Left ventricle myocardium superior (tissue), 1 donor: ENCODE measurements at places on chromosomes 4 and X. TPM values are rescaled to one million over a fixed set of nuclear protein-coding genes. Genes with fewer than 3 reads are reported as not detected.

Gene SLC25A6
- 172 TPM for total RNA-seq

Gene CLCN4
- total RNA-seq, result 30.0 TPM

Gene CSAG1
- total RNA-seq, result not detected

Gene DCLK2
- 27.5 TPM for total RNA-seq

Gene MAGEB3
- not detected for total RNA-seq

Gene UGT2A2
- total RNA-seq, result not detected

Gene TLR3
- 6.3 TPM for total RNA-seq

Gene LRCH2
- 1.6 TPM for total RNA-seq

Gene RIBC1
- 0.52 TPM for total RNA-seq

Gene EVC
- total RNA-seq, result 6.3 TPM
